ENCODE measurements at places on chromosomes 16 and 17.

- DNase-seq = no peak
These were observed 79.6 kb downstream of the FOXL1 start for GRCh38 chr16:86657972-86658371.

GRCh38 chr17:21302711-21303425, 18.4 kb downstream of the MAP2K3 start:
- no peak for DNase-seq

GRCh38 chr16:69223882-69224281, 36.9 kb downstream of the SNTB2 start:
- DNase-seq = no peak

DNA sequence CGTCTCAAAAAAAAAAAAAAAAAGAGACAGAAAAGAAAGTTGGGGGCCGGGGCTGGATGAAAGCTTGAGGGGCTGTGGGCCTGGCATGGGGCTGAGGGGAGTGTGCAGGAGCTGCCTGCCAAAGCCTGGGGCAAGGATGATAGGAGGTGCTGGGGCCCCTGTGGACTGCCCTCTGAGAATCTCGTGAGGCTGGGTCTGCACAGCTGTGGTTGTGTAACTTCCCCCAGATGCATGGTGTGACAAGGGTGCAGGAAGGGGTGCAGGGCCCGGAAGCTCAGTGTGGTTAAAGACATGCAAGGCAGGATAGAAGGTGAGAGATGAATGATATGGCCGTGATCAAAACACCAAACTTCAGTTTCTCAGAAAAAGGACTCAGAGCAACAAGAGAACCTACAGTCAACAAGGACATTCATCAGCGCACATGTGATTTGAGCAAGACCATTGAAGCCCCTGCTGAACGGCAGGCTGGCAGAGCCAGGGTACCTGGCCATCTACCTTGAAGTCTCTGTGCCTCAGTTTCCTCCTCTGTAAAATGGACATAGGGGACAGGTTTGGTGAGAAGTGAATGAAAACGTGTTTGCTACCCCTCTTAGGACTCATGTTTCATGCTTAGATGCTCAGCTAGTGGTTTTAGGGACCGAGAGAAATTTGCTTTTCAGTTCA, 9.6 kb downstream of the IL32 start:
- DNase-seq = peak; percentile 71

GRCh38 chr17:50161911-50162288, 3.9 kb upstream of the SGCA start:
- no peak for DNase-seq

GRCh38 chr17:42660692-42661345, 1.7 kb downstream of the TUBG2 start:
- DNase-seq = no peak

DNA sequence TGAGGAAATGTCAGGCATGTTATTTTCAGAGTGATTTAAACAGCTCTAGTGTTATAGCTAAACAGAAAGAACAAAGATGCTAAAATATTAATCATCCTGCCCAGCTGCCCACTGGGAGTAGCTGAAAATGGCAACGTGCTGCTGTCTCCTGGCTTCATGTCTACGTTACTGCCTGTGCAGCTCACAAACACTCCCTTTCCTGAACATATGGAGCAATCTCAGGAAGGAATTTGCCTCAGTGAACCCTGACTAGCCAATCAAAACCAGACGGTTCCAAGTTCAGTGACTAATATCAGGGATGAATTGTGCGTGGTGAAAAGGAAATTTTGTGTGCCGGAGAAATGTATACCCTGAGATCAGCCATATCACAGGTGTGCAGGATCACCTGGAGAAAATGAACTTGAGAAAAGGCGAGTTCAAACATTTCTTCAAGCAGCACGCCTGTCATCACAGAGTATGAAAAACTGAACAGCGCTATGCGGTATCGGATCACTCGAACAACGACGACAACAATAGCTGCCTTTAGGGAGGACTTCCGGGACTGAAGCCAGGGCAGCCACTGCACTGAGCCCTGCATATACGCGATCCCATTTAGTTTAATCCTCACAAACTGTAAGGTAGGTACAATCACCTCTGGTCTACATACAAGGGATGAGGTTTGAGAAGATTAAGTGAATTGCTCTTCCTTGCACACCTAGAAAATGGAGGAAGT, 110.3 kb downstream of the STX8 start:
- no peak for DNase-seq

DNA sequence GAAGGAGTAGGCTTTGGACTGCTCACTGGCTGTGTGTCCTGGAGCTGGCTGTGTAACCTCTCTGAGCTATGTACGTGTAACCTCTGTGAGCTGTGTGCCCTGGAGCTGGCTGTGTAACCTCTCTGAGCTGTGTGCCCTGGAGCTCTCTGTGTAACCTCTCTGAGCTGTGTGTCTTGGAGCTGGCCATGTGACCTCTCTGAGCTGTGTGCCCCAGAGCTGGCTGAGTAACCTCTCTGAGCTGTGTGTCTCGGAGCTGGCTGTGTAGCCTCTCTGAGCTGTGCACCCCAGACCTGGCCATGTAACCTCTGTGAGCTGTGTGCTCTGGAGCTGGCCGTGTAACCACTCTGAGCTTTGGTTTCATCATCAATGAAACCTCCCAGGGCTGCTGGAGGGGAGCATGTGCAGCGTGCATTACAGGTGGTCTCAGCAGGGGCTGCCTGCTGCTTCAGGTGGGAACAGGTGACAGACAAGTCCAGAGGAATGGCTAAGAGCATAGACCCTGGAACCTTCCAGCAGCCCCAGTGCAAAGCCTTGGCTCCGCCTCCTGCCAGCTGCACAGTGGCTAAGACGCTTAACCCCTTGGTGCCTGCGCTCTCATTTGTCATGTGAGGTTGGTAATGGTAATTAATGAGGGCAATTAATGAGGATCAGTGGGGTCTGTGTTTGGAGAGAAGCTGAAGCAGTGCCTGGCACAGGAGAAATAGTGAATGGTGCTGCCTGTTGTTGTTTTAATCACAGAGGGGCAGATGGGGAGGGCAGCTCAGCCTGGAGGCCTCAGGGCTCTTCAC, 86.7 kb downstream of the KATNIP start:
- DNase-seq = no peak

DNA sequence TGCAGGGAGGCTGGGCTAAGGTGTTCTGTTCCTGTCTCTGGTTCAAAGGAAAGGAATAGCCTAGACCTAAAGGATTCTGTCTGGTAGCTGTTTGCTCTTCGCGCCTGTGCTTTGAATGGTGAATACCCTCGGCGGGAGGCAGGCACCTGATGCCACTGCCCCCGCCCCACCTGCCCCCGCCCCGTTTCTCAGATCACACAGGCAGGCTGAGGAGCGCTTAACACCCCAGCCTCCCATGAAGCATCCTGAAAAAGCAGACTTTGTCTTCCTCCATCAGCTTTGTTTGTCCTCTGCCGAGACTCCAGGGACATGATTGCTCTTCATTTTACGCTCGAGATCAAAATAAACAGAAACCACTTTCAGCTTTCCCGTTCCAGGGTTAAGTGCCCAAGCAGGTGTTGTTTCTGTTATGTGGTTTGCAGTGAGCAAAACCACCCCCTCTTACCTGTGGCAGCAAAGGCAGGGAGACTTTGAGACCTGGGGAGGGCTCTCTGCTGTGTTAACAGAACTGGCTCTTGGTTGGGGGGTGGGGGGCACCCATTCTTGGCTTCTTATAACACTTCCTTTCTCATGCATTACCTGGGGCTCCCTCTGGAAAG, 452.1 kb downstream of the WWOX start:
- no peak for DNase-seq

DNA sequence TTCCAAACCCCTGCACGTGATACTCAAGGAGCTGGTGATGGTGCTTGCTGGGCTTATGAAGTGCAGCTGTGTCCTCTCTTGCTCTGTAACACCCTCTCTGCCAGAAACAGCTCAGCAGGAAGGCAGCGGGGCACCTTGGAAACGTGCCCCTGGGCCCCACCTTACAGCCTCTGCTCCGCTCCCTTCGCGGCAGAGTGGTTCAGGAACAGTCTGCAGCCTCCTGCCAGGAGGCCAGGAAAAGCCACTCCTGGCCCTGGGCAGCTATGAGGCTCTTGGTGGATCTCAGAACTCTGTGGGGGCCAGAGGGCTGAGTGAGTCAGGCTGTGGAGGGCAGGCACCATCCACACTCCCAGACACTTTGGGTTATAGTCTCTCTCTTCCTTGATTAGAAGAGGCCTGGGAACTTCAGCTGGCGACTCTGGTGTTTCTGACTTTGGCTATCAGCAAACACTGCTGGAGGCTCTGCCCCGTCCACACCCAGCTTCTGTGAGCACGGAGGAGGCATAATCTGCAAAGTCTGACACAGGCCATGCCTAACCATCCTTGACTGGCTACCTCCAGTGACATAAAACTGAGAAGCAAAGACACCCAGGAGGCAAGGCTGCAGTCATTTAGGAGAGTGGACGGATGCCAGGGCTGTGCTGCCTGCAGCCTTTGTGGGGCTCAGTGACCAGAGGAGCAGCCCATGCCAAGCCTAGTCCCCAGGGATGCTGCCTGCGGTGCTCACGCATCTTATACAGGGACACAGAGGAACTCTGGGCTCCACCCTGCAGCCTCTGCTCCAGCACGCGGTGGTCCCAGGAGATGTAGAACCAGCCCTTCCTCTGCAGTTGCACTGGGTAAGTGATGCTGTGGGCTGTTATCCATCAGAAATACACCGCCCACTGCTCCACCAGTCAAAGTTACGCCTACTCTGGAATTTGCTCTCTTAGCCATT, 65.3 kb downstream of the METRNL start:
- DNase-seq = no peak

DNA sequence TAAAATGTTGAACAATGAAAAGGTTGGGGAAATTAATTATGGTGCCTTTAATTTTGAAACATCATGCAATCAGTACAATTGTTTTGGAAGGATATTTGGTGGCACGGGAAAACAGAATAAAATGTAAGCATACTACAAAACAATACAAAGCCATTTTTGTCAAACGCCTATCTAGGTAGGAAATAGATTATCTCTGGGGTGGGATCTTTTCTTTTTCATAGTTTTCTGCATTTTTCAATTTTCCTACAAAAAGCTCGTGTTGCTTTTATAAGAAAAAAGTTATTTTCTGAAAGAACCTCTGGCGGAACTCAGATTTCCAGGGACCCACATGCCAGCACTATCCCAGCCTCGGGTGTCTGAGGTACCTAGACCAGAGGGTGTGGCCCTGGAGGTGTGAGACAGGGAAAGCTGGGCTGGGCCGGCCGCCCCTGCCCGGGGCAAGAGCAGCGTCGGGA, 961 bp upstream of the MAP3K3 start:
- no peak for DNase-seq

All from GM12892 (cell line).